ENCODE measurements at places on chromosomes 13 and 19.

DNA sequence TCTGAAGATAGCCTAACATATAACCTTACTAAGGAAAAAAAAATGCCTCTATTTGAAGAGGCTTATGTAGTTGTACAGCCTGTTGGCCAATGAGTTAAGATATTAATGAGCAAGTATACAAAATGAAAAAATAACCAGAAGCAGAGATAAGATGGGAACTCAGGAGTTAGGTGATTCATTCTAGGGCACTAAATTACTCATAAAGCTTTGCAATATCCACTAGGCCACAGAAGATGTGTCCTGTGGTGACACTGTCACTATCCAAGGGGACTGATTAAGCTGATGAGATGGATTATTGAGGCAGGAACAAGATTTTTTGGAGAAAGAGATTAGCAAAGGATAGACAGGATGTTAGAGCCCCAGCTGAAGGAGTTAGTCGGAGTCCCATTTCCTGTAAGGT is 99.6 kb downstream of the LIG4 start:
- no peak for DNase-seq

- DNase-seq = no peak
Measured at GRCh38 chr13:38707460-38707859, 20.6 kb downstream of the FREM2 start.

GRCh38 chr13:97198753-97199152 is 23.4 kb upstream of the MBNL2 start:
- no peak for DNase-seq

DNA sequence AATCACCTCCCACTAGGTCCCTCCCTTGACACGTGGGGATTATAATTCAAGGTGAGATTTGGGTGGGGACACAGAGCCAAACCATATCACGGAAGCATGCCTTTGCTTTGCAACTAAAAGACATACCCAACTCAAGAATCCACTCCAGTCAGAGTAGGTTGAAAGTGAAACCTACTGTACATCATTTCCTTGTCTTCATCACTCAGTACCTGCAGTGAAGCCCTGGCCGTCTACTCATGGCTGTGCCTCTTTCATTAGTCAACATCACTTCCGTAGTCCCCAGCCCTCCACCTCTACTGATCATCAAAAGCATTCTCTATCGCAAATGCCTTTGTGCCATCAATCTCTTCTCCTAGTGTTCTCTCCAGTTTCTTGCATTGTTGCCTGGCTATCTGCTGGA is 343.1 kb upstream of the ARGLU1 start:
- DNase-seq = no peak

GRCh38 chr13:98944336-98944735 is 33.5 kb downstream of the DOCK9 start:
- DNase-seq = no peak

- DNase-seq = no peak
Measured at GRCh38 chr13:28564030-28564429, 69.1 kb upstream of the FLT1 start.

- DNase-seq = no peak
Measured at GRCh38 chr13:77034881-77035280, 7.9 kb upstream of the FBXL3 start.

DNA sequence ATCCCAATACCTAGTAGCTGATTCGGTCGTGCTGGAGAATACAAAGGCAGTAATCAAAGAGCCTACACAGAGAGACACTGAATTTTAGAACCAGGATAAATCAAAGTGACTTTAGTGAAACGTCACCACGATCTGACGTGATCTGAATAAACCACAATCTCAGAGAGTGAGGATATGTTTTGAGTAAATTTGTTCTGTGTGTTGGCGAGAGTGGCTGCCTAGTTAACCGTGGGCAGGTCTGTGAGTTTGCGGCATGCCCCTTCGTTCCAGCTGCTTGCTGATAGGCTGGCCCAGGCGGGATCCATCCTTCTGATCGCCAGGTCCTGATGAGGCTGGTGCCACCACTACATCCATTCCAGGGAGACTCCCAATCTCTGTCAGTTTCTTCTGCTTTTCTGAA is 40.4 kb downstream of the LRCH1 start:
- no peak for DNase-seq

DNA sequence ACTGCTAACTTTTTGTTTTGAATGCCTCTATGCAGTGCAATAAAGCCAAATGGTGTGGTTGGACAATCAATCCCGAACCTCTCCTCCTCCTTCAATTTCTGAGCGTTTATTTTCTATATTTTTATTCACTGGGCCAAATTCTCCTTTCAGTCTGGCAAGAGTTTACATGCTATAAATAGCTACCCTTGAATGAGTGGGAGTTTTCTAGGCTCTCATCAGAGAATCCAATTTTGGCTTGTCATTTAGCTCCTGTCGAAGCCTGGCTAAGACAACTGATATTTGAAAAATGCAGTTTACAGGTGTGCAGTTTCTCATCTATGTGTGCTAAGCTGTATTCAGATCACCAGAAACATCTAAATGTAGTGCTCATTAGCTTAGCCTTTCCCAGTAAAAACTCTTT is 61.8 kb downstream of the OLFM4 start:
- DNase-seq = no peak

- peak; percentile 87 for DNase-seq
Measured at GRCh38 chr13:31946091-31946770, 85.3 kb upstream of the FRY start.

- no peak for DNase-seq
Measured at GRCh38 chr13:26457212-26457611, 100.3 kb upstream of the WASF3 start.

DNA sequence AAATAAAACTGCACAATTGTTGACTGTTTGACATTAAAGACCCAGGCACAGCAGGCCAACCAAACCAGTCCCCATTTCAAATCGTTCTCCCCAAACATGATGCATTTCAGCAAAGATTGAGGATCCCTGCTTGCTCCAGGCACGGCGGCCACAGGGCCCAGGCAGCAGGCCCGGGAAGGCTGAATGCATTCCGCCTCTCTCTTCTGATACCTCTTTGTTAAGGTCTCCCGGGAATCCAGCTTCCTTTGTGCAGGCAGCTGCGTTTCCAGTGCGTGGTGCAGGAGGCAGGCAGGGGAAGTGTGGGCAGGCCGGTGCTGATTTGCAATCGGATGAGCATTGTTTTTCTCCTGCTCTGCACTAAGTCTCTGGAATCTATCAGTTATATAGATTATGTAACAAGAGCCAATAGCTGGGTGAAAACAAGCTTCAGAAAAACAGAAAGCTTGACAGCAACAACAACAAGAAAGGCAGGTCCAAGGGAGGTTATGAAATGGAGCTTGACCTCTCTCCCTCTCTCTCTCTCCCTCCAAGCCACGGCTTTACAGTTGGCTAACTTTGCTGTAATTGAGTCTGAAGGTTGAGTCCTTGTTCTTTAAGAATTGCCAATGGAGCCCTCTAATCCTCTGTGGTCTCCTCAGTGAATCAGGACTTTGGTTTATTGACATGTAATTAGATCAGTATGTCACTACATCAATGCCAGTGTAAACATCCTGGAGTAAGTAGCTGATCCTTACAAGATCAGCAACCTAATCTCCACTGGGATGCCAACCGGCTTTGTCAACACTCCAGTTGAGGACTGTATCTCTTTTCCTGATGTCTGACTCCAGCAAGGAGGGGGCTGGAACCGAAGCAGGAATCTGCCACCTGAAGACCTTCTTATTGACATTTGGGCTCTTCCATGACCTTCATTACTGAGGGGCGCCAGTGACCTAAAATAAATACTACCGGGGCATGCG is 338.0 kb downstream of the TEX29 start:
- no peak for DNase-seq

DNA sequence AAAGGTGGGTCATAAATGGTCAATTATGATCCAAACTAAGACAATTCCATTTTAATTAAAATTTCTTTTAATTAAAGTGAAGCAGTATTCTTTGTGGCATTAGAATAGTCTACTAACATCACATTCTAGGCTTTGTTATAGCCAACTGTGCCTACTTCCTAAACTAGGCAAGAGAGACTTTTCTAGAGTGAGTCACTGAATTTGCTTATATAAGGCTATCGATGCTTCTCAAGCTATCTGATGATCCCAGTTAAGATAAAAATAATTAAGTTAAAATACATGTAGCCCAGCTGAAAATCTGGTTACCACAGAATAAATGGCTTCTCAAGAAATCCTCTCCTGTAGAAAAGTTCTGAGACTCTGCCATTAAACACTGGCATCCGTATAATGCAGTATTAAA is 12.5 kb downstream of the ANKRD10 start:
- DNase-seq = no peak

DNA sequence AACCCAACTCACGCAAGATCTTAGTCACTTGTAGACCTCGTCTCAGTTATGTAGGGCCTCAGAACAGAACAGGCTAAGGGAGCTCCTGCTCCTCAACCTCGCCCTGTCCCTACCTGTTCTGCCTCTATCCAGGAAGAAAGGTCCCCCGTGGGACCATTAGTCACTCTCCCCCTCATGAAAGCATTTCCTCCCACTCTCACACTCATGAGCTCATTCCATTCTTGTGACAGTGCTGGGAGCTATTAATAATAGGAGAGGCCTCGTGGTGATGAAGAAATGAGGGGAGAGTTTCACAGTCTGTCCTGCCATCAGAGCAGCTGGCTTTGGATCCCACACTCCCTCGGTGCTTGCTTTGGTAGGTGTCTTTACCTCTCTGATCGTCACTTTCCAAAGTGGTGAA is 10.2 kb downstream of the PPP2R1A start:
- peak; percentile 76 for DNase-seq

- DNase-seq = peak; percentile 51
Measured at GRCh38 chr13:75468098-75468497, 13.9 kb downstream of the TBC1D4 start.

- DNase-seq = peak; percentile 24
Measured at GRCh38 chr13:44837250-44837649, 152.0 kb downstream of the NUFIP1 start.

- DNase-seq = no peak
Measured at GRCh38 chr19:11445141-11445540, 9.7 kb downstream of the PRKCSH start.

DNA sequence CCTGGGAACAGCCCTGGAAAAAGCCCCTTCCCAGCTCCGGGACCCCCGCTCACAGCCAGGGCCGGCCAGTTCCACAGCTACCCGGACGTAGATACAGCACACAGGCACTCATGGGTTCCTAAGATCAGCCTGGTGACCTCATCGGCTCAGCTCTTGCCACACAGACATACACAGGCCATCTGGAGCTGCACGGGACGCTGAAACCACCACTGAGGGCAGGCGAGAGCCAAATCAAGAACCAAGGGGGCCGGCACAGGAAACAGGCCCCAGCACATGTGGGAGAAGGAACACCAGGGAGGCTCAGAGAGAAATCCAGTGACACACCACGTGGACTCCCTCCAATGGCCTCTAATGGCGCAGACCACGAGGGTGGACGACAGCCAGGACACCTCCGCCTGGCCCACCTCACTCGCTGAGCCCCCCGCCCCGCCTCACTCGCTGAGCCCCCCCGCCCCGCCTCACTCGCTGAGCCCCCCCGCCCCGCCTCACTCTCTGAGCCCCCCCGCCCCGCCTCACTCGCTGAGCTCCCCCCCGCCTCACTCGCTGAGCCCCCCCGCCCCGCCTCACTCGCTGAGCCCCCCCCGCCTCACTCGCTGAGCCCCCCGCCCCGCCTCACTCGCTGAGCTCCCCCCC is 69.7 kb upstream of the C13orf46 start:
- DNase-seq = peak; percentile 96

GRCh38 chr19:4059891-4060620 is 6.6 kb downstream of the ZBTB7A start:
- peak; percentile 40 for DNase-seq

GRCh38 chr19:1673645-1674292 is 21.4 kb upstream of the TCF3 start:
- DNase-seq = no peak

- no peak for DNase-seq
Measured at GRCh38 chr13:109833071-109833470, 46.7 kb upstream of the IRS2 start.

- DNase-seq = no peak
Measured at GRCh38 chr19:56351208-56351607, 36.6 kb upstream of the ZSCAN5A start.

DNA sequence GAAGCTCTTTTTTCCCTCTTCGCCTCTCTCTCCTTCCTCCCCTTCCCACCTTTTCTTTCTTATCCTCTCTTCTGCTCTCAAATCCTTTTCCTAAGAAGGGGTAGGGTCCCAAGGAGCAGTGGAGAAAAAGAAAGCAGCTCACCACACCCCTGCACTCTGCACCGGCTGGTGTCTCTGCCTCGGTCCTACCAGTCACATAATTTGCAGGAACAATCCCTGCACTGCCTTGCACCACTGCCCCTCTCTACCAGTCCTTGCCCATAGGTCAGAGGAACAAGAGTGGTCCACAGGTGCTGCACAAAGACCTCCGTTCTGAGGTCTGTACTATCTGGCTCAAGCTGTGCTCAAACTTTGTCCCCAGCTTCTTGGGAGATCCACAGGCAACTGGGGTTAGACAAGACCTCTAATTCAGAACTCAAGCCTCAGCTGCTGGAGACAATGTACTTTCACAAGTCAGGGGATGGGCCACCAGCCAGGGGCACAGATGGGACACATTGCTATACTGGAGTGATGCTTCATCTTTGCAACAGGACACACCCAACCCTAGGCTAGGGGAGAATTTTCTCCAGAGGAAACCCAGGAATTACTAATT is 125.4 kb upstream of the ZNF507 start:
- no peak for DNase-seq

Measured in fibroblast of gingiva (primary cell).